ENCODE measurements at places on chromosomes 3 and 15.

GRCh38 chr3:63911509-63911872 is 692 bp downstream of the SCAANT1 start:
- DNase-seq = no peak

DNA sequence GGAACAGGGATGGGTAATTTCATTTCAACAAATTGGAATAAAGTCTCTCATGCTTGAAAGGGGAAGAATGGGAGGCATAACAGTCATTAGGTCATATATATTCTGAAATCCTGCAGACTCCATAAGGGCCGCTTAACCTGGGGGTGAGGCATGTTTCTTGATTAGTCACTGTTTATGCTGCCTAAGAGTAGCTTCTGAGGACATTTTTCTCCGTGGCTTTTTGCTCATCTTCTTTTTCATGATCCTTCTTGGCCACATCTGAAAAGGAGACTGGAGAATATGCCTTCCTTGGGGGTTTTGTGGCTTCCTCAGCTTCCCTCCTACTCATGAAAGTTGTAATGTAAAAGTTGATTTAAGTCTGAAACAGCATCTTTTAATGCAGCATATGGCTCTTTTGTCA is 20.0 kb upstream of the CFAP20DC start:
- DNase-seq = no peak

- no peak for DNase-seq
Observed at GRCh38 chr3:69115731-69116130, 6.7 kb downstream of the LMOD3 start.

DNA sequence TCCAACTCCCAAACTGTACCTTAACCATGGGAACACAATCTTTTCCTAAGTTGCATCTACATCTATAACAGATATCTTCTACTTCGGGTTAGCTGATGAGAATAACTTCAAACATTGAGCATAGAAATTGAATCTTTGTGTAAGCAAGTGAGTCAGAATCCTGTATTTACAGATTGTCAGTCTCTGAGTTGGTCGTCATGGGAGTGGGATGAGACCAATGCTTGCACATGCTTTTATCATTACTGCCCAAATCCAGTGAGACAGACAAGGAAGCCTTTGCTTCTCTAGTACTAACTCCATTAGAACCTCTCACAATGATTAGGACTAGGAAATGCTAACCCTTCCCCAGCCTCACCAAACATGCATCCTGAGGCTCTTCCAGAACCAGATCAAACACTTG is 587.1 kb upstream of the ZNF717 start:
- no peak for DNase-seq

DNA sequence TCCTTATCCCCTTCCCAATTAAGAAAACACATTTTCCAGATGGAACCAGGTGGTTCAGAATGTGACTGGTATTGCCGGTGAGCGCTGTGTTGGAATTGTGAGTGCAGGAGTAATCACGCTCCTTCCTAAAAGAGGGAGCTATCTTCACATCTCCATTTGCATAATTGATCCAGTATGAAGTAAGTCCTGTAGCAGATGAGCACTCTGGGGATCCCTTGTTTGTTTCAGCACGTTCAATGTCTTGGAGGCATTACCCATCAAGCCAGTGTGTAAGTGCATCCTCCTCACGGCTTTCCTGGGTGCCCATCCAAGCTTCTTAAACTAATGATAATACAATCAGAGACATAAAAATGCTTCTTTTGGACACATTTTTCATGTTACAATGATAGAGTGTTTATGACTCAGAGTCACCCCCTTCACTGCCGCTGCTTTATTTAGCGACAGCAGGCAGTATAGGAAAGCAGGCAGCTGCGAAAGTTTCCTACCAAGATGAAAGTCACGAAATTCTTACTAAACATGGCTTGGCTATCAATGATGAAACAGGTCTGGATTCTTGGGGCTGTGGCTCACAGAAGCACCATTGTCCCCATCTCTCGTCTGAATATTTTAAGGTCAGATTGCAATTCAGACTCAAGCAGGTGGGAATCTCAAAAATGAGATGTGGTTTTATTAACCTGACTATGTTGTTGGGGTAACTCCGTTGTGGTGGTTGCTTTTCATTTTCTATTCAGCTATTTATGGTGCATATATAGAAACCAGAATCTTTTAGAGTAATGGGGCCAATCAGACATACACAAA is 346.3 kb upstream of the MDFIC2 start:
- no peak for DNase-seq

DNA sequence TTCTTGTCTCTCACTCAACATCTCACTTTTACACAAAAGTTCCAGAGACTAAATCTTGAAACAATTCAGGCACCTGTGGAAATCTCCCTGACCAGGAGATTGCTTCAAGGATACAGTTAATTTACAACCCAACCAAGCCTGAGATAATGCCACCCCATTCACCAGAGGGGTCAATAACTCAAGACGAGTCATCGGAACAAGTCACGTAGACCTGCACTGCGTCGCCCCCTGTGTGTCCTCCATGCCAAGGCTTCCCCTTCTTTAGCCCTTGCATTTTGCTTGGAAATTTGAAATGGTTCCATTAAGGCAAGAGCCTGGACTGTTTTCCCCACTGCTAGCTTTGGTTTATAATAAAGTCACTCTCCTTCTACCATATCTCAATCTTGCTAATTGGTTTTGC is 129.0 kb upstream of the NEO1 start:
- no peak for DNase-seq

DNA sequence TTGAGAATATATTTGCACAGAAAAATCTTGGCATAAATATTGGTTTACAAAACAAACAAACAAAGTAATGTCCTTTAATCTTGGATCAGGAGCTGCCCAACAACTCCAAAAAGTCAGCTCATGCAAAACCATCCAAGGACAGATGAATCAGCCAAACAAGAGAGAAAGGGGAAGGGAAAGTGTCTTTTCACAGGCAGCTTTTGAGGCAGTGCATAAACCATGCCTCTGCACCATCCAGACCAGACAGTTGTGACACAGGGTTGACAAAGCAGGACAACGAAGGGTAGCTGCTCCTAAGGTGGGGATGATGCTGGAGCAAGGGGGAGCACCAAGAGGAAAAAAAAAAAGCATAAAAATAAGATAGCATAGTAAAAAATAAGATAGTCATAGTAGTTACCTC is 8.7 kb downstream of the CD86 start:
- DNase-seq = no peak

DNA sequence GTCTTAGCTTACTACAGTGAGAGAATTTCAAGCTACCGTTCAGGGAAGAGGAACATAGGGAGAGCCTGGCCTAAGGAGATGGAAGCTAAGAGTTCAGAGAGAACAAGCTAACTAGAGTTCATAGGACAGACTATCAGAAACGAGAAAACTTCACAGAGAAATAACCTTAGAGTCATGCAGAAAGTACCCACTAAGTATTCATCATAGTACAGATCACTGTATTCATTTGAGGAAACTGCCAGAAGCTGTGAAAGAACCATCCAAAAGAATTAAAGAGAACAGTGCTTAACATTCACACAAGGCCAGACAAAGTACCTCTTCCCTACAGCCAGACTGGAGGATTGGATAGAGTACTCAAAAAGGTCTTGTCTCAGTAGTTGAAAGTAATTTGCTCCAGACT is 15.2 kb upstream of the GBE1 start:
- no peak for DNase-seq

All from NCI-H187 (cell line).